Brain microvascular endothelial cell (primary cell): ENCODE measurements at places on chromosomes 3 and 15.
A peak's percentile ranks its signal among the peaks of the same experiment; 100 is the strongest.

- peak; percentile 44 for DNase-seq
These were observed 47.6 kb downstream of the SETMAR start for GRCh38 chr3:4350789-4351163.

DNA sequence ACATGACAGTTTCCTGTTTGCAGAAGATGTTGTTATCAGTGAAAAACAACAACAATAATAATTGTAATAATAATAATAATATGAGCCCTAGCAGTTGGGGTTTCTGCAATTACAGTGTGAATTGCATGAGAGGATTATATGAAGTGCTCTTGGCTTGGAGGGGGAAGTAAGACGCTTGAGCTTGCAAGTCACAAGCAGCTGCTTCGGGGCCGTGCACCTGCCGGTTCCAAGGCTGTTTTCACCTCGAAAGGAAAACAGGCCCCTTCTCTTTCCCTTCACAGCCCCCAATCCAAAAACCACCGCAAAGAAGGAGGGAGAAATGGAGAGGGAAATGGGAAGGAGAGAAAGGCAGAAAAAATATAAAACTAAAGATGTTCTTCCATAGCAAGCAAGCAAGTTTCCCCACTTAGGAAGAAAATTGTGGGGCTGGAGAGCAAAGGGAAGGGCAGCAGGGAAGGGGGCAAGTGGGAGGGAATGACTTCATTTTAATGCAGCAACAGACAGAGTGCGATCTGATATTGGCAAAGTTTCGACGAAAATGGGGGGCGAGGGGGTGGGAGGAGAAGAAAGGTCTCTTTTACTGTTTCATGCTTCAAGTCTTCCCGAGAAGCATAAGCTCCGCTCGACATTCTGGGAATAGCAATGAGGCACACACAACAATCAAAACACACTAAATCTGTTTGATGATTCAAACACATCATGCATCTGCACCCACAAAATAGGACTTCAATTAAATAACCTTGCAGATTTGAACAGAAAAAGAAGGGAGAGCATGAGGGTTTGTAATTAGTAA is 284.2 kb upstream of the ATP11B start:
- no peak for DNase-seq

GRCh38 chr3:46736006-46736872 is 18.6 kb upstream of the PRSS50 start:
- no peak for DNase-seq

GRCh38 chr3:107562969-107563529 is 40.3 kb downstream of the BBX start:
- no peak for DNase-seq

GRCh38 chr15:33262306-33262705 is 48.5 kb upstream of the RYR3 start:
- DNase-seq = no peak

DNA sequence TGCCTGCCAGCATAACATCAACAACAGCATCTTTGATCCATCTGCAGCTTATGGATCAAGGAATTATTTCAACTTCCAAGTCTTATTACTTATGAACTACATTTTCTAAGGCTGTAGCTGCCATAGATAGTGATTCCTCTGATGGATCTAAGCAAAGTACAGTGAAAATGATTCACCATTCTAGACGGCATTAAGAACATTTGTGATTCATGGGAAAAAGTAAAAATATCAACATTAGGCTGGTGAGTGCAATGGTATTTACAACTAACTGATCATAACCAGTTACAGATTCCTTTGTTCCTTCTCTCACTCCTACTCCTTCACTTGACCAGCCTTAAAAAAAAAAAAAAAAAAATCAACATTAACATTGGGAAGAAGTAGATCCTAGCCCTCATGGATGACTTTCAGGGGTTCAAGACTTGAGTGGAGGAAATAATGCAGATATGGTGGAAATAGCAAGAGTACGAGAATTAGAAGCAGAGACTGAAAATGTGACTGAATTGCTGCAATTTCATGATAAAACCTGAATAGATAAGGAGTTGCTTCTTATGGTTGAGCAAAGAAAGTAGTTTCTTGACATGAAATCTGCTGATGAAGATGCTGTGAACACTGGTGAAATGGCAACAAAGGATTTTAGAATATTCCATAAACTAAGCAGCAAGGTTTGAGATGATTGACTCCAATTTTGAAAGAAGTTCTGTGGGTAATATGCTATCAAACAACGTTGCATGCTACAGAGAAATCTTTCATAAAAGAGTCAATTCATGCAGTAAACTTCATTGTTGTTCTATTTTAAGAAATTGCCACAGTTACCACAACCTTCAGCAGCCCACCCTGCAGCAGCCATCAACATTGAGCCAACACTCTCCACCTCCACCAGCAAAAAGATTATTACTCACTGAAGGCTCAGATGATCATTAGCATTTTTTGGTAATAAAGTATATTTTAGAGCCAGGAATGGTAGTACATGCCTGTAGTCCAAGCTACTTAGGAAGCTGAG is 22.8 kb downstream of the SLC12A6 start:
- DNase-seq = no peak

DNA sequence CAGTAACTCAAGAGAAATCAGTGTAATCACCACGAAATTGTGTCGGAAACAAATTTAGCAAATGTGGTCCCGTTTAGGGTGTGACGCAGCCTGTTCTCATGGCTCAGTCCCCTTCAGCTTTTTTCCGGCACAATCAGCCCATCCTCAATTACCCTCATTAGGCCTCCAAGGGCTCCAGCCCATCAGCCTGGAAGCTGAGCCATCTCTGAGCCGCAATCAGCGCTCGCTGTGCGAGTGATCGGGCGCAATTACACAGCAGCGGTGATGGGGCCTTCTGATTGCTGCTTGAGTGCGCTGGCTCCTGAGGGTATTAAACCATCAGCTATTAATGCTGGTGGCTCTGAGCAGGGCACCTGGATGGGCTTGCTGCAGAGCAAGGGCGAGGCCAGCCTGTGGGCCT is 55.6 kb downstream of the PLXNA1 start:
- no peak for DNase-seq

- DNase-seq = no peak
These were observed 6.8 kb downstream of the CSK start for GRCh38 chr15:74788683-74789151.

DNA sequence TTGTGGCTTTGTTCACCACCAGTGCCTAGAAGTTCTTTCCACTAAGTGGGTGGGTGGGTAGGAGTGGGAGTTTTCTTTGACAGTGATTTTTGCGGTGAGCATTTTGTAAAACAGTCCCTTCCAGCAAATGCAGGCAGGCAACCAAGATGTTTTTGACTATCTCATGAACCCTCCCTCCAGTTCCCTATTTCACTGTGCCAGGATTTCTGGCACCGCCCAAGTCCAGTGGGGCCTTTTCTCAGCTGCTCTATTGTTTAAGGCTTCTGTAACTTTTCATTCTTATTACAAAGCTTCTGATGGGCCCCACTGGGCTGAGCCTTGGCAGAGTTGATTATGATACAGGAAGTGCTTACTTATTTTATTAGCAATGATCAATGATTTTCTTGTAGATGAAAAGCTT is 236.0 kb downstream of the EDEM1 start:
- no peak for DNase-seq

DNA sequence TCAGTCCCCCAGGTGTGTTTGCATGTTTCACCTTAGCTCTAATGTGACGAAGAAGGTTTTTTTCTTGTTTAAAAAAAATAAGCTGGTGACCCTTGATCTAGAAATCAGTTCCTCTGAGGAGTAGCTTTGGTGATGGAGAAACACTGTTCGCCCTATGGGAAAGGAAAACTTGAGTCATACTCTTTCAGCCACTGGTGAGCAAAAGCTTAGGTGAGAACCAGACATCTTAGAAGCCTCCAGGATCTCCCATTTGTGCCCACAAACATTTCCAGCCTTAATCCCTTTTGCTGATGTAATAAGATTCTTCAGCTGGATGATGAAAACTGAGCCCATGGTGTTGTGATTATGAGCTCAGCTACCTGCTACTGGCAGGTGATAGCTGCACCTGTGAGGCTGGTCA is 37.8 kb downstream of the SLC27A2 start:
- no peak for DNase-seq

- DNase-seq = no peak
These were observed 11.3 kb downstream of the EHD4 start for GRCh38 chr15:41961001-41961518.

- DNase-seq = peak; percentile 22
These were observed 51.0 kb upstream of the TJP1 start for GRCh38 chr15:29873264-29873663.

DNA sequence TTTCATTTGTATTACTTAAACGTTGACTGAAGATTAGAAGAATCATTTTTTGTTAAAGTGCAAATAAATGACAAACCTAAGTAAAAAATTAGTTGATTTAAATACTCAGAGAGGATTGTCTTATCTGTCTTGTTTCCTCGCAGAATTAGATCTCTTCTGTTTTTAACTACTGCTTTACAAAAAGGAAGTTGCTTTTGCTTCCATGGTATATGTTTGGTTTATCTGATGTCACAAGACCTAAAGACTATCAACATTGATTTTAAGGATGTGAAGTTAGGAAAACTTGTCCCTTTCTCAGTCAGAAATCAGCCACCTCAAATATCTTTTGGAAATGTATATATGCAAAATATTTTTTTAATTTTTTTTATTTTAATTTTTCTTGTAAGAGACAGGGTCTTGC is 28.7 kb downstream of the GPR171 start:
- no peak for DNase-seq

DNA sequence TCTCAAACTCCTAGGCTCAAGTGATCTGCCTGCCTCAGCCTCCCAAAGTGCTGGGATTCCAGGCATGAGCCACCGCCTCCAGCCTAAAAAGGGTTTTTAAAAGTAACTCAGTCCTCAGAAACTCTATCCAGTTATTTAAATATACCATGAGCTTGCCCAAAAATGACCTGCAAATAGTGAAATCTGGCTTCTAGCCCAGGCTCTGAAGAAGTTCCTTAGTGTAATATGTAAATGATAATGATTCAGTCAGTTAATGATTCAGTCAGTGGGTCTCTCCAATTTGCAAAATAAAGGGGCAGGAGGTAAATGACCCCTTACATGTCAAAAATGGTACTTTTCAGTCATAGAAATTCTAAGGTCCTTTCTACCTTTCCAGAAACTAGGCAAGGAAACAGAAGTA is 28.8 kb downstream of the LRRC2 start:
- DNase-seq = no peak

- DNase-seq = no peak
These were observed 6.3 kb downstream of the TM4SF1 start for GRCh38 chr3:149371001-149371722.

GRCh38 chr15:89278307-89278706 is 34.5 kb downstream of the FANCI start:
- no peak for DNase-seq

- no peak for DNase-seq
These were observed 58.9 kb upstream of the GATA2 start for GRCh38 chr3:128551867-128552266.

DNA sequence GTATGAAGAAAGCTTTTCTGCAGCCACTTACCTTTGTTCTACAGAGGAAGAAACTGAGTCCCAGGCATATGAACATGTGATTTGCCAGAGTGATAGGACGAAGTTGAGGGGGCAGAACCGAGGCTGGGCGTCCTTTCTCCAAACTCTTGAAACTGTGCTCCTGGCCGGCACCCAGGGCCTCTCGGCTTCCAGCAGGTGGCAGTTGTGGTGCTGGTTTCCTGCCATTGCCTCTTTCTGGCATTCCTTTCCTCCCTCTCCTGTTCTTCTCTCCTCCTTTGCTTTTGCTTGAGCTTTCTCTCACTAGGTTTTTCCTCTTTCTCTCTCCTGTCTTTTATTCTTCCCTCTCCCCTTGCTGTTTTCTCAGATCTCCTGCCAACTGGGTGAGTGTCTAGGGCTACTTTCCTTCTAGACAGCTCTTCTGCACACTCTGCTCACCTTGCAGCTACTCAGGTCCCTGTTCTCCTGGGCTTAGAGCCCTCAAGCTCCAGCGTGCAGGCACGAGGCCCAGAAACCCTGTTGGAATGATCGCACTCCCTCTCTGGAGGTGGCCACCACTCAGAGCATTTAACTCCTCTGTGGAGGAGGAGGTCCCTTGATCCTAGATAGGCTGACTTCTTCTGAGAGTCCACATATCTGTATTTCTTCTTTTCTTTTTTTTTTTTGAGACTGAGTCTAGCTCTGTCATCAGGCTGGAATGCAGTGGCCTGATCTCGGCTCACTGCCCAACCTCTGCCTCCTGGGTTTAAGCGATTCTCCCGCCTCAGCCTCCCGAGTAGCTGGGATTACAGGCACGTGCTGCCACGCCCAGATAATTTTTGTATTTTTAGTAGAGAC is 26.2 kb downstream of the TRAK1 start:
- peak; percentile 79 for DNase-seq

DNA sequence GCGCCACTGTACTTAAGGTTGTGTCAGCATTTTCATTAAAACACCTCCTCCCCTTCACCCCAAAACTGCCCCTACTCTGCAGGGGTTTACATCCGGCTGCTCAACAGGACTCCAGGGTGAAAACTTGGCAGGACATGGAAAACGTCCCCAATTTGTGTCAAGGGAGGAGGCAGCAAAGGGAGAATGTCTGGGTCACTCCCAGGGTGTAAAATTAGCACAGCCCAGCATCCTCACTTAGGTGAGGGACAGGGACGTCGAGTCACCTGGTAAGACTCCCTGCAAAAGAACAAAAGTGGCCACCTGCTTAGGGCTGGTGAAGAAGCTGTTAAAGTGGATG is 532.3 kb downstream of the FOXP1 start:
- DNase-seq = no peak

DNA sequence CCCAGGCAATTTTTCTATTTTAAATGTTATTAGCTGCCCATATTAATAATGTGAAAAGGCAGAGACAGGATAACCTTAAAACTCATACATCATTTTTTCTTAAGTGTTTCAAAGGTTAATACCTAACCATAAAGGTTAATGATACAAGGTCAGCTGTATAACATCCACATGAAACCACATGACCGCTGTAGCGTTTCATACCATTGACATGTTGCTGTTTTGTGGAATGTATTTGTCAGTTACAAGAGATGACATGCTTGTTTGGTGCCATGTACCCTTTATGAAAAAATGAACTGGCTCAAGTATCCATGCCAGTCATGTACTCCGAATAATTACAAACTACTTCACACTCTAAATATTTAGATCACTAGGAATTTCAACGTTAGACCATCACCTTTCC is 207.4 kb downstream of the FMN1 start:
- DNase-seq = no peak

GRCh38 chr3:65425880-65426279 is 612.8 kb downstream of the MAGI1 start:
- DNase-seq = peak; percentile 20
